ENCODE measurements at places on chromosomes 7 and 10. TPM values are rescaled to one million over a fixed set of nuclear protein-coding genes. Genes with fewer than 3 reads are reported as not detected.

The HHEX gene
- 0.53 TPM for total RNA-seq

The HTR5A gene
- total RNA-seq, result not detected

The ASZ1 gene
- not detected for total RNA-seq

The HOXA5 gene
- total RNA-seq, result not detected

The UCN3 gene
- total RNA-seq, result not detected

The TBXAS1 gene
- 4.0 TPM for total RNA-seq

The DYNC1I1 gene
- total RNA-seq, result not detected

The CDC14C gene
- total RNA-seq, result not detected

The EN2 gene
- not detected for total RNA-seq

The ENTPD1 gene
- total RNA-seq, result 0.57 TPM

- DNase-seq, result no peak
Measured at GRCh38 chr7:116518961-116519360, 5.9 kb upstream of the CAV1 start.

GRCh38 chr10:88226071-88226659 is 357.0 kb downstream of the RNLS start:
- no peak for DNase-seq

DNA sequence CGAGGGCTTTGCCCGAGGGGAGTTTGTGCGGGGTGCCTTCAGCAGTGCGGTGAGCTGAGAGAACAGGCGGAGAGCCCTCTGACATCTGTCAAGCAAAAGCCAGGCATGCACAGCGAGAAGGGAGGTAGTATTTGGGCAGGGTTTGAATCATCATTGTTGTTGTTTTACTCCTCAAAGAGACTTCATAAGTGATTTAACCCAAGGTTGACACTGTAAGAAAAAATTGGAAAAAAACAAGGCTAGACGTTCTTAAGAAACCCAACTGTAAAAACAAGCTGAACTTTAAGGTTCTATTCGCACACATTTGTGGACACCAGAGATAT is 1.3 kb downstream of the ADAM22 start:
- DNase-seq, result no peak

- no peak for DNase-seq
Measured at GRCh38 chr7:40463446-40463845, 328.6 kb downstream of the SUGCT start.

GRCh38 chr10:132098539-132099388 is 33.0 kb downstream of the JAKMIP3 start:
- no peak for DNase-seq

DNA sequence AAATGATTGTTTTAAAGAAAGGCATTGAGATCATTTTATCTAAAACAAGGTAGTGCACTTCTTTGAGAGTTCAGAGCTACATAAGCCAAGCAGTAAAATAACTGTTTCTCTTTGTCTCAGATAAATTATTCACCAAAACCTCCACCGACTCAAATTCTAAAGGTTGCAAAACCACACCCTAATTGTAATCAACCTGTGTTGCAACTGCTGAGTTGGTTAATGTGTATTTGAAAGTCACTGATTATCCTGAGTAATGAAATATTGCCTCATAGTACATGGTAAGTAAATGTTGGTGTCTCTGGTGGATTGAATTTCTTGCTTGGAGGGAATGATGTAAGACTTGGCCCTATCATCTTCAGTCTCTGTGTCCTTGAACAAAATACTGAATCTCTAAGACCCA is 35.9 kb upstream of the CYP2C9 start:
- no peak for DNase-seq

DNA sequence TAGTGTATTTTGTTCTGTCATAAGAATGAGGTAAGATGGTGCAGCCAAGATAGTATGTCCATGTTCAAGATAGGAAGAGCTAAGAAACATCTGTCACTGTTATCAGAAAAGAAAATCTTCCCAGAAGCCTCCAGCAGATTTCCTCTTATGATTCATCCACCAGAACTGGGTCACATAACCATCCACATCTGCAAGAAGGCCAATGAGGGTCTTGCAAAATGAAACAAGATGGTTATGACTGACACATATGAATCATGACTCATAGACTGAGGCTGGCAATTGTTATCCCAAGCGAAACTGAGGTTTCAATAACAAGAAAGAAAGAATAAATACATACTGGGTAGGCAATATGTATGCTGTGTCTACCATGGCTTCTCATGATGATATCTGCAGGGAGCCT is 30.3 kb downstream of the CCNJ start:
- DNase-seq, result no peak

DNA sequence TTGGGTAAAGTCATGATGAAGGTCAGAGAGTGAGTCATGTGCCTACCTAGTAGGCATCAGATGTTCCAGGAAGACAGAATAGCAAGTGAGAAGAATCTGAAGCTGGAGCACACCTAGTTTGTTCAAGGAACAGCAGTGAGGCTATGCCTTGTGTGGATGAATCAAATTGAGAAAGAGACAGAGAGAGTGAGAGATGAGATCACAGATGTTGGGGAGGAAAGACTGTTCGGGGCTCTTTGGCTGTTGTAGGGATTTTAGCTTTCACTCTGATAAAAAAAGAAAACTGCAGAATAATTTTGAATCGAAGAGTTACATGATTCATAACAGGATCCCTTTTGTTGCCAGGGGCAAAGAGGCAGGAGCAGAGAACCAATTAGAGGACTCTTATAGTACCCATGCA is 6.3 kb downstream of the LIPF start:
- DNase-seq, result no peak

- no peak for DNase-seq
Measured at GRCh38 chr7:100687751-100688300, 6.2 kb downstream of the GIGYF1 start.

DNA sequence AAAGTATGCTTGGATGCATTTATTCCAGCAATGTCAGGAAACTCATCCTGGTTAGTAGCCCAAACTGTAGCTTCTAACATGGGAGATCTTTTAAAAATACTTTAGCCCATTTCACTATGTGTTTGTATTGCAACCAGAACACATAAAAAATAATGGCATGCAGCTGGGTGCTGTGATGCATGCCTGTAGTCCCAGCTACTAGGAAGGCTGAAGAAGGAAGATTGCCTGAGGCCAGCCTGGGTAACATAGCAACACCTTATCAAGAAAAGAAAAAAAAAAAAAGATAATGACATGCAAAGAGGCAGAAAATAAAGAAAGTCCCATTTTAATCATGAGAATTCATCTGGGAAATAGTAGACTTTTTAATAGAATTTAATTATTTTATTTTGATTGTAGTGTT is 517.0 kb upstream of the TEX47 start:
- DNase-seq, result no peak

DNA sequence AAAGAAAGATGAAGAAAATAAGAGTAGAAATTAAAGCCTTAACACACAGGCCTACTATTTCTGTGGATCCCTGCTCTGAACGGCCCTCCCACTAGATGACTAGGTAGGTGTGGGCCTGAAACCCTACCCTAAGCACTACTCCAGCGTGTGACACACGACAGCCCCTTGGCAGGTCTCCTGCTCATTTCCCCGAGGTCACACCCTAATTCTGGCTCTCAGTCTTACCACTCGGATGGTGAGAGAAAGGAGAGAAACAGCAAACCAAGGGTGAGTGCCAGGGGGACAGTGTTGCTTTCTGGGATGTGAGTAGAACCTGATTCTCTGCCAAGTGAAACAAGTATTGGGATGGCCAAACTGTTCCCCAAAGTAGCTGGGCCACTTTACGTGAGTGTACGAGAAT is 12.1 kb downstream of the GALNTL5 start:
- no peak for DNase-seq

DNA sequence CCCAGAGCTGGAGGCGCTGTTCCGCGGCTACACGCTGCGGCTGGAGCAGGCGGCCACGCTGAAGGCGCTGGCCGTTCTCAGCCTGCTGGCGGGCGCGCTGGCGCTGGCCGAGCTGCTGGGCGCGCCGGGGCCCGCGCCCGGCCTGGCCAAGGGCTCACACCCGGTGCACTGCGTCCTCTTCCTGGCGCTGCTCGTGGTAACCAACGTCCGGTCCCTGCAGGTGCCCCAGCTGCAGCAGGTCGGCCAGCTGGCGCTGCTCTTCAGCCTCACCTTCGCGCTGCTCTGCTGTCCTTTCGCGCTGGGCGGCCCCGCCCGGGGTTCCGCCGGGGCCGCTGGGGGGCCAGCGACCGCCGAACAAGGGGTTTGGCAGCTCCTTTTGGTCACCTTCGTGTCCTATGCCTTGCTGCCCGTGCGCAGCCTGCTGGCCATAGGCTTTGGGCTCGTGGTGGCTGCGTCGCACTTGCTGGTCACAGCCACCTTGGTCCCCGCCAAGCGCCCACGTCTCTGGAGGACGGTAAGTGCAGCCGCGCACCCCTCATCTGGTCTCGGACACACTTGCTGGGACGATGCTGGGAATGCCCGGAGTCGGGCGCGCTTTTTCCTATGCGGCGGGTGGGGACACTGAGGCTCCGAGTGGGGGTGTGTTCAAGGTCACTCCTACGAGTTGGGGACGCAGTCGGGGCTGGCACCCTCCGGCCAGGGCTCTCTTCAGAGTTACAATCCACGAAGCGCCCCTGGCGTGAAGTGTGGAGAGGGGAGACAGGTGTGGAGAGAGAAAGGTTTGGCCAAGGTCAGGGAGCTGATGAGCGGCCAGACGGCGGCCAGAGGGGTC is 717 bp downstream of the ADCY1 start:
- DNase-seq, result no peak

DNA sequence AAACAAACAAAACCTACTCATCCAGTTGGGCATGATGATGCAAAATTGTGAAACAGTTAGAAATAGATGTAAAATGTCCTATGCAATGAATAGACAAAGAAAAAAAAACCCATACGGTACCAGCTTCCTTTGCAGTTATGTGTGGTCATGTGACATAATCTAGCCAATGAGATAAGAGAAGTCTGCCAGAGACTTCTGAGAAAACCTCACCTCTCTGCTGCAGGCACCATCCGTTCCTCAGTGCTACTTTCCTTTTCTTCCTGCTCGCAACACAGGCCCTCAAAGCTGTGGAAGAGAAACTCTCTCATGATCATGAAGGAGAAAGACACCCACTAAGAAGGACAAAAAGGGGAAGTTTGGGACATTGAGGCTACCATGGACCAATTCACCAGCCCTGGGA is 76.8 kb upstream of the CARD11 start:
- no peak for DNase-seq

DNA sequence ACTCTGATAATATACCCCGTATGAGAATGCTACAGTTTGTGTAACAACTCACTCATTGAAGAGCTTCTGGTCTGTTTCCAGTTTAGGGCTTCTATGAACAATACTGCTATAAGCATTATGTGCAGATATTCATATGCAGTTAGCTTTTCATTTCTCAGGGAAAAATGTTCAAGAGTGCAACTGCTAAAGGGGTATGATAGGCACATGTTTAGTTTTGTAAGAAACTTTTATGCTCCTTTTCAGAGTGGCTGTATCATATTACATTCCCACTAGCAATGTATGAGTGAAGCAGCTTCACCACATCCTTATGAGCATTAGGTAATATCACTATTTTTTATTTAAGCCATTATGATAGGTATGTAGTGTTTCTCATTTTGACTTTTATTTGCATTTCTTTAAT is 182.6 kb upstream of the CXCL12 start:
- DNase-seq, result no peak

DNA sequence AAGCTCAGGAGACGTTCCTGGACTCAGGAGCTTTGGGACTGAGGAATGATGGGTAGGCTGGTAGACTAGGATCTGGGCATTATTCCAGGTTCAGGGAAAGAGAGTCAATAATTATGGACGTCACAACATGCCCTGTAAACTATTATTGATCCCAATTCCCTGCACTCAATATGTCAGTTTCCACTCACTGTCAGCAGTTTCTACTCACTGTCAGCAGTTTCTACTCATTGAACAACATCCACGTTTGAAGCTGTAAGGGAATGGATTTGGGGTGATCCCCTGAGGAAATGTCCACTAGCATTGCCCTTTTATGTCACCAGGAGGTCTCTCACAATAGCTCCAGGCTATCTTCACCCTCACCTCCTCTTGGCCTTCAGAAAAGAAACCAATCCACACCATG is 1268.6 kb downstream of the TYW1 start:
- DNase-seq, result no peak

- no peak for DNase-seq
Measured at GRCh38 chr7:125444864-125445263, 515.2 kb upstream of the POT1 start.

All from activated T-cell treated with anti-CD3 and anti-CD28 coated beads, Interleukin-2, amount 50 U/mL, for 4 hours (primary cell).